ENCODE measurements at places on chromosomes 4 and X.
A peak's percentile ranks its signal among the peaks of the same experiment; 100 is the strongest.

- peak; percentile 52 for DNase-seq
Observed at GRCh38 chr4:155543126-155543765, 123.4 kb upstream of the GUCY1A1 start.

- peak; percentile 21 for DNase-seq
Observed at GRCh38 chrX:24025741-24026403, 1.1 kb downstream of the KLHL15 start.

DNA sequence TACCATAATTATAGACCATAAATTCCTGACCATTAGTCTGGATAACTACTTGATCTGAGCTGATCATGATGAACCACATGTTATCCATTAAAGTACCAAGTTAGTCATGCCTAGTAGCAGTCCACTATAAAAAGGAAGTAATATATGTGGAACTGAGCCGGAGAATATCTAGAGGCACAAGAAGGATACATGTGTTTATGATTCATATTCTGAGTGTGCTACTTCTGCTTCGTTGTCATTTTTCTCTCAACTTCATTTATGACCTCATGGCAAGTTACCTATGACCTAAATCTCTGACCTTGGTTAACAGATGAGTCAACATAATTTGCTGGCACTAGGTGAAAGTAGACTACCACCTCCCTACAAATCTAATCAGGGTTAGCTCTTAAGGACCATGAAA, 56.5 kb upstream of the ANKRD17 start:
- no peak for DNase-seq

GRCh38 chr4:73836373-73837279, at the start of gene CXCL6:
Gene CXCL6, plus strand, starts transcription at chr4:73836678. Its CDS starts 73 bp downstream, at chr4:73836751.
- DNase-seq: no peak

DNA sequence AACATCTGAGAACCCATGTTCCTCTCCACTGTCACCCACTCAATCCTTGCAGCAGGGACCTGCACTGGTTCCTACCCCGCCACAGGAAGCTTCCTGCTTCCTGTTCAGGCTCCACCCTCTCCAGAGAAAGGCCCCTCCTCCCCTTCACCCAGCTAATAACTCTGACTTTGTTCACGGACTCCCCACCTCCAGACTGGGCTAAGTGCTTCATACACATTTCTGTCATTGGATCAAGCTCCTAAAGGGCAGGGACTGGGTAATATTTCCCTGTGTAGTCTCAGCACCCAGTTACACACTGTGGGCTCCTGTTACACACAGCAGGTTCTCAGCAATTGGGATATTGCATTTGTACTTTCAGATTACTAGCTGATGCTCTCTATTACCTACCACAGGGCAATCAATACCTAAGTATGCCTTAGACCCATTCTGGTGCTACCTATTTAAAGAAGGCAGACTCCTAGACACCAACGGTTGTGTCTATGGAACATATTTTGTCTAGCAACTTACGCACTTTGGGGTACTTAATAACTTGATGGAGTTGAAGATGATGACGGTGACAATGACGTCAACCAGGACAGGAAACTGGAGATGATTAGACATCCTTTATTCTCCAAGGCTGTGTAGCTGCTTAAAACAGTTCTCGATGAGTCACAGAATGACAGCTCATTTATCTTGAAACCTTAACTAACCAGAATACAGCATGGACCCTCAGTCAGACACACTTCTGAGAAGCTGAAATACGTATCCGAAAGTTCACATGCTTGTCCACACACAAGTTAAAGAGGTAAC, 58.1 kb downstream of the MAML3 start:
- DNase-seq: peak; percentile 98

GRCh38 chr4:174753021-174753420, 76.0 kb downstream of the GLRA3 start:
- no peak for DNase-seq

DNA sequence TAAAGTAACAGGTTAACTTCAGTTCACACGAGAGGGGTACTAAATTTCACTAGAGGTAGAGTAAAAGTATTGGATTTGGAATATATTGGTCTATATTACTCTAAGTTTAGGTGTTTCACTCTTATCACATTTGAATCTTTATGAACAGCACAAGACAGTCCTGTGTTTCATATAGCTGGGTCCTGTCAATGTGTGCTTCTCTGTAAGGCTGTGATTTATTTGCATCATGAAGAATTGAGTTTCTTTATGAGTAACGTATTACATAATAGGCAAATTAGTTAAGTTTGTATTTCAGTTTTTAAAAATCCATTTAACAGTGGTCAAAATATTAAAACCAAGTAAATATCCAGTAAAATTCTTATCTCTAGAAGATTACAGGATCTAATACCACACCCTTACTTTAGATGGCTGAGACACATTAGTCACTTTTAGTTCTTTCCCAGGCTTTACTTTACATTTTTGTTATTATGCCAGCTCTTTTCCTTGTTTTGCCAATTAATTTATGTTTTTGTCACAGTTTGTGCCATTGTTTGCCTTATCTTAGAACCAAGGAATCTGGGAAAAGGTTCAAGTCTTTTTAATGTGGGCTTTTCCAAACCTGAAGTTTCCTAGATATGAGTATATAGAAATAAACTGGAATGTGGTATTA, 32.1 kb downstream of the NUDT6 start:
- DNase-seq: no peak

- no peak for DNase-seq
Observed at GRCh38 chr4:186104114-186104889, at the start of gene FAM149A. Gene FAM149A, plus strand, starts transcription at chr4:186104704.

- peak; percentile 36 for DNase-seq
Observed at GRCh38 chr4:174828845-174829701, at the start of gene GLRA3. Gene GLRA3, minus strand, starts transcription at chr4:174829247. Its CDS starts 436 bp downstream, at chr4:174828811.

DNA sequence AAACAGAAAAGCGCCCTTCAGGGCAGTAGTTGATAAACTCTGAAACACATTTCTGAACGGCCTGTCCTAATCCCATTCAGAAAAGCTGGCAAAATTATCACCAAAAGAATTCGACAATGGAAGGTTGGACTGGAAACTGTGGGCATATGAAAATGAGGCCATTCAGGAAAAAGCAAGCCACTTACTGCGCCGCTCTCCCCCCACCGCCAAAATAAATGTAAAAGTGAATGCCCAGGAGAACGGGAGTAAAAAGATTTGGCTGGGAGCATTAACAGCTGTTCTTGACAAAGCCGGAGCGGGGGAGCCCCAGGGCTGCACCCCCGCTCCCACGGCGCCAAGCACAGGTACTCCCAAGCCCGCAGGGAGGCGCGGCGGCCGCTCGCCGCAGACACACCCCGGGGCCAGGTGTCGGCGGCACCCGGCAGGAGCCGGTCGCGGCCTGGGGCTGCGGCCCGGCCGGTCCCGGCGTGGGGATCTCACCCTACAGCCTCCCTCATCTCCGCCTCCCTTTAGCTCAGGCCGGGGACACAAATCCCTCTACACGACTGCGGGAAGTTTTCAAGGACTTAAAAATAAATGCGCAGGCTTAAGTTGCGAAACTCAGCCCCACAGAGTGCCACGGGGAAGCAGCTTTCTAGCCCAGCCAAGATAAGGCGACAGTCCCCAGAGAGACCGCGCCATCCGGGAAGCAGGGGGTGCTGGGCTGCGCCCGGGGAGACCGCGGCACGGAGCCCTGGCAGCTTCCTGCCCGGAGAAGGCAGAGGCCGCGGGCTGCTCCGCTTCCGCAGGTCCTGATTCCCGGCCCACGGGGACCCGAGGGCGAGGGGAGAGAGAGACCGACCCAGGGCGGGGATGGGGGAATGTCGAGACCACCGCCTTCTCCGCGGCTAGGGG, 593 bp downstream of the SH3RF1 start:
- DNase-seq: peak; percentile 42

DNA sequence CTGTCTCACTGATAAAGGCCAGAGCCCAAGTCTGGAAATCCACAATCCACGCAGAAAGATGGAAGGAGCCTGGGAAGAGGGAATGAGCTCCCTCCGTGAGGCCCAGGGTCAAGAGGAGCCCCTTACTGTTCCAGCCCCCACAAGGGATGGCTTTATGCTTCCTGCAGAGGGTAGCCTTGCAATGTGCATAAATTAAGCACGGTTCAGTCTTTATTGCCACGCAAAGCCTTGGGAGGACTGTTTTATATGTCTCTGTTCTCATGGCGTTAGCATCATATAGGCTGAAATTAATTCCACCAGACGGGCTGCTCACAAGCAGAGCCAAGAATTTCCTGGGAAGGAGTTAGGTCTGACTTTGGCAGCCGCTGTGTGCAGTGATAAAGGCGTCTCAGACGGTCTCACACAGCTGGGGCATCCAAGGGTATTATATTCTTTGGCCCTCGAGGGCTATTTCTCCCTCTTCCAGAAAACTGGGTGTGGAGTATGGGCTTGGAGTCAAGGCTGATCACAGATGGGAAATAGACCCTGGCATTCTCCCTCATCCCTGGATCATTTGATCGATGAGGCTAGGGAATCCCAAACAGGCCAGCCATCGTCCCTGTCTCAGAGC, 38.5 kb downstream of the CYTL1 start:
- no peak for DNase-seq

Measured in kidney capillary endothelial cell (primary cell).